ENCODE measurements at places on chromosomes 11 and 22.
A peak's percentile ranks its signal among the peaks of the same experiment; 100 is the strongest.

- DNase-seq: no peak
These were observed 47.1 kb upstream of the CTSC start for GRCh38 chr11:88384669-88385005.

- DNase-seq: no peak
These were observed 2.7 kb upstream of the VPS37C start for GRCh38 chr11:61163714-61164605.

GRCh38 chr22:50445071-50445879 lies 29.6 kb downstream of the SBF1 start:
- DNase-seq: no peak

DNA sequence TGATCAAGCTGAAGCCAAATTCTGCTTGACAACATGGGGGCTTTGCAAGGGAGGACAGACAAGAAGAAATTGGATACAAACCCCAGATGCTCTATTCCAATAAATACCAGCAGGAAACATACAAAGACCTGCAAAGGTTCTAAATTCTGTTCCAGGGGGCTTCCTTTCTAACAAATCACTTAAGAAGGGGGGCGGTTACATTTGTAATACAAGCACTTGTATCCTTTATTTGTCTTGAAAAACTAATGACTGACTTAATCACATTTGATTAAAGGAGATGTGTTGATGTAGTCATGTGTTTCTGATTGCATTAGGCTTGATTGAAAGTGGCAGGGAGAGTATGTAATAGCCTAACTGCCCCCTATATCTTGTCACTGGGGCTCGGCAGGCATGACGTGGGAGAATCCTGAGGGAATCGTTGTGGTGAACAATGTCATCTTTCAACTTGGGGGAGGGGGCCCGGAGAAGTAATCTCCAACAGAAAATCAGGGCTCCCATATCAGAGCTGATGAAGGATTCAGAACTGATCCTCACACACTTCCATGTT lies 361.7 kb downstream of the INSC start:
- DNase-seq: no peak

DNA sequence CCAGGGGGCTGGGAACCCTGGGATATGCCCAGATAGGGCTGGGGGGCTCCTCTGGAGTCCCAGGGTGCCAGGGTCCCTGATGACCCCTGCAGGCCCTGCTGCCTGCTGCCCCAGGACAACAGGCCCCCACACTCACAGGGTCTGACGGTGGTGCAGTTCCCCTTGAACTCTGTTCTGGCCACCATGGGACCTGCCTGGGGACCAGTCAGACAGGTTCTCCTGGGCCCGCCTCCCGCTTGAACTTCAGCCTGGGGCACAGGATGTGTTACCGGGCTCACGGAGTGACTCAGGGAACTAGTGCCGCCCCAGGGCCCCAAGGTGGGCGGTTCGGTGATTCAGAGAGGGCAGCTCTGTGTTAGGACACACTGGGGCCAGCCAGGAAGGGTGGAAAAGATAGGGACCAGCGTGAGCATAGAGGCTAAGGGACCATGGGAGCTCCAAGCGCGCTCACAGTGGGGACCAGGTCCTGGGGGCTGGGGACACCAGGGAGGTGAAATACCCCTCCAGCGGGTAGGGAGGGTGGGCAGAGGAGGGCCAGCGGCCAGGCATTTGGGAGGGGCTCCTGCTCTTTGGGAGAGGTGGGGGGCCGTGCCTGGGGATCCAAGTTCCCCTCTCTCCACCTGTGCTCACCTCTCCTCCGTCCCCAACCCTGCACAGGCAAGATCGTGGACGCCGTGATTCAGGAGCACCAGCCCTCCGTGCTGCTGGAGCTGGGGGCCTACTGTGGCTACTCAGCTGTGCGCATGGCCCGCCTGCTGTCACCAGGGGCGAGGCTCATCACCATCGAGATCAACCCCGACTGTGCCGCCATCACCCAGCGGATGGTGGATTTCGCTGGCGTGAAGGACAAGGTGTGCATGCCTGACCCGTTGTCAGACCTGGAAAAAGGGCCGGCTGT lies 21.5 kb upstream of the TXNRD2 start:
- no peak for DNase-seq

GRCh38 chr11:92765082-92765840 lies 204.2 kb upstream of the MTNR1B start:
- no peak for DNase-seq

DNA sequence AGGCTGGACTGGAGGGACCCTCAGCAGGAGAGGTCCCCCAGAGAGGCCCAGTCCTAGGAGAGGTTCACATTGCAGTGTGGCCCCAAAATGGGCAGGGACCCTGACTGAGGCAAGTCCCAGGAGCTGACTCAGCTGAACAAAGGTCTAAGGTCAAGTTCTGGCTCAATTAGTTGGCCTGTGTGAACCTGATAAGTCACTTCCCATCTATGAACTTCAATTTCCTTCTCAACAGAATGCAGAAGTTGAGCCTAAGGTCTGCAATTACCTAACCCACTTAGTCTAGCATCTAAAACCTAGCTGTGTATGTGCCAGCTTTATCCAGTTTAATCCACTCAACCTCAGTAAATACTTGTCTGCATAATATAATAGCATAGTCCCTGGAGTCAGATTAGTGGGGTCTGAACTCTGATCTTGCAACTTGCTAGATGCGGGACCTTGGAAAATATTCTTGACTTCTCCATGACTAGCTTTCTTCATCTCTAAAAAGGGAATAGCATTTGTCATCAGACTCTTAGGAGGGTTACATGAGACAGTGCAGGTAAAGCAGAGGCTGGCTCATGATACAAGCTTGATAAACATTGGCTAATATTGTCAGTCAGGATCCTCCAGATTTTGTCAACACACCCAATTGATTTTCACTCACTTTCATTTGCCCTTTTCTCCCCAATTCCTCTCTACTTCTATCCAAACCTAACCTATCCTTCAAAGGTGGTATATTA lies 465.5 kb downstream of the INSC start:
- DNase-seq: no peak

DNA sequence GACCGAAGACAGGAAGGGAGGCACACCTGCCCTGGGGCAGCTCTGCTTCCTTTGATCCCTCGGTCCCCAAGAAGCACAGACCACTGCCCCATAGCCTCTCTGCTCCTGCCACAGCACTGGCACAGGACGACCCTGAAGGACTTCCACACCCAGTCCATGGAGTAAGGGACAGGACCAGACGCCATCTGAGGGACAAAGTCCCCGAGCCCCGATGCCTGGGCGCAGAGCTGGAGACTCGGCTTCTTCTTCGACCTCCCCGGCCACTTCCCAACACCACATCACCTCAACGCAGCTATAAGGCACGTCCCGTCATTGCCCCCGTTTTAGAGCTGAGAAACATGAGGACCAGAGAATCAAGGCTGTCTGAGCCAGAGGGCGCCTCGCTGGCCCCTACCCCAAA lies 310.5 kb downstream of the BRD1 start:
- no peak for DNase-seq

- no peak for DNase-seq
These were observed 71.6 kb downstream of the CELSR1 start for GRCh38 chr22:46465793-46466192.

DNA sequence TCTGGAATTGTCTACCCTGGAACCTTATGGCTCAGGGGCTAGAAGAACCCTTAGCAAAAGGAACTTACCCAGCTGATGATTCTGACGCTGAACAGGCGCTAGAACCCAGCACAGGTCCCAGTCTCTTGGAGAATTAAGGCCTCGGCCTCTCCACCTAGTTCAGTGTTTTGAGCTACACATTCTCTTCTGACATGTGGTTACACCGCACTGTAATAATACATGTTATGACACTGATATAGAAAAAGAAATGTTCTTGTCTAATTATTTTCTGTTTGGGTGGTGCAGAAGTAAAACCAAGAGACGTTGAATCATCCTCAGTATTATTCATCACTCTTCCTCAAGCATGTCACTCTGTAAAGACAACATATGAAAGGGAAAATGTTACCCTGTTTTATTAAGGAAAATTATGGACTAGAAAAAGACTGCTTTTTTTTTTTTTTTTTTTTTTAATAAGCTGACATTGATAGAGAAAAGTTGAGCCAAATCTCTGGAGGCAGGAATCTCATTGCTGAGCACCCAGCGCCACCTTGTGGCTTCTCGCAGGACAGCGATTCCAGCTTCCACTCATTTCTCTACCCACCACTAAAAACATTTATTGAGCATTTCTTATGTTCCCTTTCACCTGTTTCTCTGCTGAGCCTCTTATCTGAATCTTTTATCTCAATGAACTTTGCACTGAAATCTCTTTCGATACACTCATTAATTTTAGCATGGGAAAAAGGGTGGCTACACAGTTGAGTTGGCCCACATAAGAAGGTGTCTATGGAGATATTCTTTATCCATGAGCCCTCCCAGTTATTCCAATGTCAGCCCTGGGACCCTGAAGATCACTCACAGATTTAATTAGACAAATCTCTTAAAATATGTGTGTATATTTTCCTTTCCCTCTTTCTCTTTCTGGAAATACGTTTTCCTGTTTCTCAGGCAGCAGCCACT lies 12.6 kb upstream of the APLNR start:
- peak; percentile 65 for DNase-seq

GRCh38 chr22:24695060-24695459 lies 79.5 kb downstream of the PIWIL3 start:
- no peak for DNase-seq

GRCh38 chr11:126781942-126782341 lies 218.6 kb downstream of the KIRREL3 start:
- no peak for DNase-seq

GRCh38 chr11:119343726-119344125 lies 2.8 kb downstream of the MFRP start:
- DNase-seq: no peak

DNA sequence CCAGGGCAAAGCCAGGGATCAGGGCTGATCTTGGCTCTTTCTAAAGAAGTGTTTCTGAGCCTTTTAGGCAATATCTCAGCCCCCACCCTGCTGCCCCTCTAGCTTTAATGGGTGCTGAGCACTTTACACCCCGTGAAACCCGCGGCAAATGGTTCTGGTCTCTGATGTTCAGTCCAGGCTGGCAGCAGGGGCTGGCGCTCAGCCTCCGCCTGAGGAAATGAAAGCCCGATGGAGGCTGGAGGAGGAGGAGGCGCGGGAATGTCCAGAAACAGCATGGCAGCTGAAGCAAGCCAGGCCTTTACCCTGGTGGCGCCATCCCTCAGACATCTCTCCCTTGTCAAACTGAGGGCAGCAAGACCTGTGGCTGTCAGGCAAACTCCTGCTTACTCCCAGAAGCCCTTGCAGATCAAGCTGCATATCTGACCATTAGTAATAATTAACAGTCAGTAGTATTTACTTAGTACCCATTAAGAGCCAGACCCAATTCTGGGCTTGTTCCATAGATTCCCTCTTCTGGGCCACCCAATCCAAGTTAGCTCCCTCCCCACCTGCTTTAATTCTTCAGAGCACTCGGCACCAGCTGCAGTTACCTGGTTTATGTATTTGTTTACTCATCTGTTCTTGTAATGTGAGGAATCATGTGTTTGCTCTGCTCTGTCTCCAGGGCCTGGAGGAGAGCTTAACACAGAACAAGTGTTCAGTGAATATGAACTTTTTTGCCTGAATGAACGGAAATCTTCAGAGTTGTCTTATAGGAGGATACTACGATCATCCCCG lies 15.0 kb upstream of the ALX4 start:
- DNase-seq: no peak

DNA sequence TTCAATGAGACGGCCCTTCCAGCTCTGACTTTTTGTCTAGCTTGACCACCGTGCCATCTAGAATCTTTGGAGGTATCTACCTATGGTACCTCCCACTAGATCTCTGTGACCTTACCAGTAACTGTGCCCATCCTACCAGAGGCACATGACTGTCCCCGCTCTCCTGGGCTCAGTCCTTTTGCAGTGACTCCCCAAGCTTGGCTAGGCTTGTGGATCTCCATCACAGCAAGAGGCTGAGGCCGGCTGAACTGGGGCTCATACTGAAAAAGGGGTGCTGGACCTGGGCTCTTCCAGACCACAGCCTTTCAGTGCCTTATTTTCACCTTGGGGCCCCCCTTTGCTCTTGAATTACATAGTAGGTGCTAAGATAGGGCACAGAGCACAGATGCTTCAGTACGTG lies 27.3 kb downstream of the RELT start:
- no peak for DNase-seq

DNA sequence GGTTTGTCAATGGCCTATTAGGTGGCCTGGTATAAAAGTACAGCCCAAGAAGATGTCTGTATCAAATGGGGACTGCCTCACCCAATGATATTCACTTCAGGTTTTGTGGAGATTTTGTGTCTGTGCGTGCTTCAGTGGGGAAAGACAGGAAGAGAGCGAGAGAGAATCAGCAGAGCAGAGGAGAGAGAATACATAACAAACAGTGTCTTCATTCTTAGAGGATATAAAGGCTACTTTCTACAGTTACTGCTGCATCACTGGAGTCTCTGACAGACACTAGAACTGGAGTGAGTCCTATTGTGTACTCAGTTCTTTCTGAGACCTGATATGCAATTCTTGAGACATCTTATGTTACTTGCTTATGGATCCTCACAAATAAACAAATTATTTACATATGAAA lies 115.0 kb downstream of the CASP12 start:
- DNase-seq: no peak

DNA sequence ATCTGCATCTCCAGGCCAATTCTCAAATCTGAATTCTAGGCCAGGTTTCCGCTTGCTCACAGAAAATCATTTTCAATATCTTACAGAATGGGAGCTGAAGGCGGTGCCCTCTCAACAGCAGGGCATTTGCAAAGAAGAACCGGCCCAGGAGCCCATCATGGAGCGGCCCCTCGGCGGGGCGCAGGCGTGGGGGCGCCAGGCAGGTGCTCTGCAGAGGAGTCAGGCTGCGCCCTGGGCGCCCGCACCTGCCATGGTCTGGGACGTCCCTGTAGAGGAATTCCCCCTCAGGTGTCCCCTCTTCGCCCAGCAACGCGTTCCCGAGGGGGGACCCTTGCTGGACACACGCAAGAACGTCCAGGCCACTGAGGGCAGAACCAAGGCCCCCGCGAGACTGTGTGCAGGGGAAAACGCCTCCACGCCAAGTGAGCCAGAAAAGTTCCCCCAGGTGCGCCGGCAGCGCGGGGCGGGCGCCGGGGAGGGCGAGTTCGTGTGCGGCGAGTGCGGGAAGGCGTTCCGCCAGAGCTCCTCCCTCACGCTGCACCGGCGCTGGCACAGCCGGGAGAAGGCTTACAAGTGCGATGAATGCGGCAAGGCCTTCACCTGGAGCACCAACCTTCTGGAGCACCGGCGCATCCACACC lies 11.5 kb downstream of the ZNF74 start:
- no peak for DNase-seq

- DNase-seq: no peak
These were observed 13.7 kb downstream of the EHD1 start for GRCh38 chr11:64864473-64865285.

DNA sequence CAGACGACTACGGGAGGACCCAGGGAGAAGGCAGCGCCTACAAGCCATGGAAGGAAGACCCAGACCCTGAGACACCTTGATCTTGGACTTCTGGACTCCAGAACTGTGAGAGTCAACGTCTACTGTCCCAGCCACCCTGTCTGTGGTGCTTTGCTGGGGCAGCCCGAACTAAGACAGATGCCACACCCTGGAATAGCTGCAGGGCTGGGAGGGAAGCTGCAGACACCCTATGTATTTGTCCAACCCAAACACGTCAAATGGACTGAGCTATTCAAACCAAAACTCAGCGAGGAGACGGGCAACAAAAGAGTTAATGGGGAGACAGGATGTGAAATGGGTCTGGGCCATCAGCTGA lies 169.3 kb downstream of the CTTN start:
- no peak for DNase-seq

- no peak for DNase-seq
These were observed 1.3 kb upstream of the LPXN start for GRCh38 chr11:58576887-58577471.
